Right cardiac atrium (tissue), 5 donors: ENCODE measurements at places on chromosomes 7 and 10. TPM values are rescaled to one million over a fixed set of nuclear protein-coding genes. Genes with fewer than 3 reads are reported as not detected.

DNA sequence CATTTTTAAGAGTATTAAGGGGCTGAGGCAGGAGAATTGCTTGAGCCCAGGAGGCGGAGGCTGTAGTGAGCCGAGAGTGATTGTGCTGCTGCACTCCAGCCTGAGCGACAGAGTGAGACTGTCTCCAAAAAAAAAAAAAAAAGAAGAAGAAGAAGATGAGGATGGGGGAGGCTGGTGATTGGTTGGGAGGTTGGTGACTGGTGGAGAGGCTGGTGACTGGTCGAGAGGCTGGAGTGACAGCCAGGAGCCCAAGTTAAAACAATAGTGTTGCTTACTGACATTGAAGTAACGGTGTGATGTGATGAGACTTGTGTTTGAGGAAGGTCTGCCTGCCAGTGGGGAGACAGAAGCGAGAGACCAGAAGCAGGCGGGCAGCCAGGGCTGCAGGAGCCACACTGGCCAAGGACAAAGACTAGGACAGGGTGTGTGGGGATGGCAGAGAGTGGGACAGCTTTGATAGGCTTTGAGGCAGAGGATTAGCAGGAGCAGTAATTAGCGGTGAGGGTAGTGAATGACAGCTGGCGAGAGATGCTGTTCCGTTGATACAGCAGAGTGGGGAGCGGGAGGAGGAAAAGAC, 4.9 kb downstream of the SRRT start:
- DNase-seq = no peak

GRCh38 chr10:70838270-70838805, 22.6 kb downstream of the SGPL1 start:
- no peak for DNase-seq

GRCh38 chr10:130423455-130424305, 287.5 kb downstream of the GLRX3 start:
- no peak for DNase-seq

The HDAC9 gene
- total RNA-seq = 22.6 TPM

GRCh38 chr7:106345421-106346166, 60.8 kb upstream of the NAMPT start:
- no peak for DNase-seq

GRCh38 chr7:131878777-131879176, 322.3 kb upstream of the PODXL start:
- DNase-seq = no peak

The DEPP1 gene
- total RNA-seq = 19.6 TPM

DNA sequence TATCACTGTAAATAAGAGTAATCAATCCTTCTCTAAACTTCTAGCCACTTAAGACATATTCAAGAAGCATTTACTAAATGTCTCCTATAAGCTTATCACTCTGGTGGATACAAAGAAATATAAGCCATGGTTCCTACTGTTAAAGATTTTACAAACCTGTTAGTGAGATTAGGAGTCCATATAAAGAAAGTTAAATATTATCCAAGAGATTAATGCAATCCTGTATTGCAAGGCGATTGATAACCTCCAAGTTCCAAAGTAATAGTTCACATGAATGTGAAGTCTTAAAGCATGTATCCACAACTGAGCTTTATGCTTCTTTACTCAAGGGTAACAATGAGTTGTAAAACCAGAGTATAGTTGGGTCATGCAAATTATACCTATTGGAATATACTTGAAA, 12.6 kb upstream of the BET1 start:
- no peak for DNase-seq
